ENCODE measurements at places on chromosomes 2 and 18.

DNA sequence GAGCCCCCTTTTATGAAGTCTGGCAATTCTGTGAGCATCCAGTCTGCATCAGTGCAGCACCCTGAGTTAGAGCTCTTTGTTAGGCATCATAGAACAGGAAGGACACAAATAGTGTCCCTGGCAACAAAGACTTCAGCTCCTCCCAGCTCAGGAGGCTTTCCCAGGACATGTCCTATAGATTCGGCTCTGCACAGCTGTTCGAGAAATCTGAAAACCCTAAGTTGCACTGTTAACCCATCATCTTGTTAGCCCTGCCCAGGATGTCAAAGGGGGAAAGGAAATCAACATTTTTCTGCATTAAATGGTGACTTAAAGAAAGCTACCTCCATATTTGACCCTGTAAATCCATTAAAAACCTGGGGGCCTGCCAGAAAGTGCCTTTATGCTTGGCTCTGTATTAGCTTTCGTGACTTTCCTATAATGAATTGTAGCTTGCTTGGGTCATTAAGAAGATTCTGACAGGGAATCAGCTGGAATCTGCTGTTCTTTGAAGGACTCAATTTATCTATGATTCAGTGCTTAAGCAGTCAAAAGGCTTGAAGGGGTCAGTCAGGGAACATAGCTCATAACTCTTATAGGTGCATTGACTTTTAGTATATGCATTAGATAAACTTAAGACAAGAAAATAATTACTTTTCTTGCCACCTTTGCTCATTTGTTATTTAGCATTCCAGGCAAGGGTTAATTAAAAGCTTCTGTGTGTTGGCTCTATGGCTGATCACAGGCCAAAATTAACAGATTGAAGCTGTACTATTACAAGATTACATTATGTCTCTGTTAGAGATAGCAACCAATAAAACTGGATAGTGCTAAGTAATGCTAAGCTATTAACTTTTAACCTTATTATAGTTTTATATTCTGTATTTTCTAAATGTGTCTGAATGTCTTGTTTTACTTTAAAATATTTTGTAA is 20.6 kb downstream of the ERMN start:
- DNase-seq, result no peak

DNA sequence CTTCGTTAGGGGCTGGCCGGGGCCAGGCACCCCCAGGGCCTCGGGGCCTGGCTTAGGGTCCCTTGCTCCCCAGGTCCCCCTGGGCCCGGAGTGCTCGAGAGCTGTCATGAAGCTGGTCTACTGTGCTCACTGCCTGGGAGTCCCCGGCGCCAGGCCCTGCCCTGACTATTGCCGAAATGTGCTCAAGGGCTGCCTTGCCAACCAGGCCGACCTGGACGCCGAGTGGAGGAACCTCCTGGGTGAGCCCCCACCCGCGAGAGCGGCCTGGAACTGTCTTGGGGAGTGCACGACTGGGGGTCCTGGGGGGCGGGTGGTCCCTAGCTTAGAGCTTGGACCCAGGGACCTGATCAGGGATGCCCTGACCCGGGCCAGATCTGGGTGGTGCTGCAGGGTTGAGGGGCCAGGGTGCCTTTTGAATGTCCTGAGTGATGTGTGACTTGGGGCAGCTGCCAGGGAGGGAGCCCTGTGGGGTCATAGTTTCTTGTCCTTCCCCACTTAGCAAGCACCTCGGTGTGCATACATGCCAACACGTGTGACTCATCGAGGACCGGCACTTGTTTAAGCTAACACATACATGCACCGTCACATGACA is 27.9 kb downstream of the GPC1 start:
- DNase-seq, result no peak

DNA sequence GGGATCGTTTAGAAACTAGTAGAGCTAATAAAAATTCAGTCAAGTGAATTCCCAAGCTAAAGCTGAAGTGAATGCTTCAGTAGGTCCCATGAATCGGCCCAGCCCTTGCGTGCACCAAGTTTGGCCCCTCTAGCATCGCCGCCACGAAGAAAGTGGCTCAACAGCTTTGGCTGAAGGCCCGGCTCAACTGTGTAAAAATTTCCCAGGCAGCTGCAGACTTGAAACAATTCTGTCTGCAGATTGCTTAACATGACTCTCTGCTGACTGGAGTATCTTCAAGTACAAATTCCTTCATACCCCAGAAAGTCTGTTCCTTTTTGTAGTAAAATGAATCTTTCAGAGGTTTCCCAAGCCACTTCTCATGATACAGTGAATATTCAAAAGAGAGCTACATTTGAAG is 32.7 kb downstream of the ALMS1 start:
- DNase-seq, result no peak

DNA sequence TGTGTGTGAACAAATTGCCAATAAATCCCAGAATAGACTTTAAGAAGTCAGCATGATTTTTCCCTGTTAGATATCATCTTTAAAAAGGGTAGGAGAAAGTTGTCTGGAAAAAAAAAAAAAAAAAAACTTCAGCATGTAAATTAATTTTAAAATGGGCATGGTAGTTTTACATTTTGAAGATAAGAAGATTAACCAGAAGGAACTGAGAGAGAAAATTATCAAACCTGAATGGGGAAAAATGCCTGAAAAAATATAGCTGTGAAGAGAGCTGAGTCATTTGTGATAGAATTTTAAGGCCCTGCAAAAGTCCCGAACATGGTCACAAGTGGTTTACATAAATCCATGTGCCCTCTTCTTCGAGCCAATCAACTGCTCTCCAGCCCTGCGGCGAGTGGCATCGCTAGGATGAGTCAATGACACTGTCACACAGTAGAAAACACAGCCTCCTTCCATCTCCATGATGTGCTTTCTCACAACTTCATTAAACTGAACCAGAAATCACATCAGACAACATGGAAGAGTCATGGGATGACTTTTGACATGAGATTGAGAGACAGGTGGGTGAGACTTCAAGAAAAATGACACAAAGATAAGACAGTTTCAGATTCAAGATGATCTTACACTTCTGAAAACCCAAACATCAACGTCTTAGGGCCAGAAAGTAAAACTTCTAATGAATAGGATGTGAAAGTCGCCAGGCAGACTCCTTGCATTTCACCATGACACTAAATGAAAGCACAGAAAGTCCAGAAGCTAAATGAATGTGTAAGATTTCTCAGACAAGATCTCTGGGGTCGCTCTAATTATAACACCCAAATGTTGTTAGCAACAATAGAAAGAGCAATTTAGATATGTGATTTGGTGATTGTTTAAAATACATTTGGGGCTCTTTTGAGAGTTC is 273.0 kb upstream of the ID2 start:
- peak; percentile 19 for DNase-seq

GRCh38 chr2:227308784-227309183 is 16.3 kb upstream of the MFF start:
- no peak for DNase-seq

- no peak for DNase-seq
Observed at GRCh38 chr2:22795287-22795866, 589.6 kb upstream of the KLHL29 start.

- DNase-seq, result no peak
Observed at GRCh38 chr2:133885847-133886246, 317.6 kb upstream of the NCKAP5 start.

DNA sequence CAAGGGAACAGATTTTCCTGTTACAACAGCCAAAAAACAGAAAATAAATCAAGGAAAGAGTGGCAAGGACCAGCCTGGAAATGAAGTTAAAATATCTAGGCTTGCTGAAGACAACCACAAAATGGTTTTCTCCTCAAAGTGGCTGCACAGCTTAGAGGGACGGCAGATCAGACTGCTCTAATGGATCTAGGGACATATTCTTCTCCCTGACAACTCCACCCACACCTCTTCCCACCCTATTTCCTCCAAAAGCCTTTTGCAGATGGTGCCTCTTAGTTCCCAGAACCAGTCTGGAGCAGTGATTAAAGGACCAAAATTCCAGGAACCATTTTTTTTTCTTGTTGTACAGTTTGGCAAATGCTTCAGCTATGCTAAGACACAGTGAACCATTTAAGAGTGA is 220.2 kb upstream of the SIX2 start:
- no peak for DNase-seq

DNA sequence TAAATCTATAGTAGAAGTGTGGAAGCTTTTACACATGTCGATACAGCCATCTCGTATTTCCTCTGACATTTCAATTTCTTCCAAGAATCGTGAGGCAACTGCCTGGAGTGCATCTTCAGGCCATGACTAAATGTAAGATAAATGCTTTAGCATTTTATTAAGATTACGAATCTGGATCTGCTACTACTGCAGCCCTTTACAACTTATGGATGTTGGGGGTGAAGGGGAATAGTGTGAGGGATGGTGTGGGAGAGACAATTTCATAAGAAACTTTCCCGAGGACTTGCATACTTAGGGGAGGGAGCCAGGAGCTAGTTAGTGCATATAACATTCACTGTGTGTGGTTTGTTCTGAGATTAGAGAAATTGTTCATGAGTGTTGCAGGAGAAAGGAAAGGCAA is 204.8 kb downstream of the SLC39A10 start:
- no peak for DNase-seq

DNA sequence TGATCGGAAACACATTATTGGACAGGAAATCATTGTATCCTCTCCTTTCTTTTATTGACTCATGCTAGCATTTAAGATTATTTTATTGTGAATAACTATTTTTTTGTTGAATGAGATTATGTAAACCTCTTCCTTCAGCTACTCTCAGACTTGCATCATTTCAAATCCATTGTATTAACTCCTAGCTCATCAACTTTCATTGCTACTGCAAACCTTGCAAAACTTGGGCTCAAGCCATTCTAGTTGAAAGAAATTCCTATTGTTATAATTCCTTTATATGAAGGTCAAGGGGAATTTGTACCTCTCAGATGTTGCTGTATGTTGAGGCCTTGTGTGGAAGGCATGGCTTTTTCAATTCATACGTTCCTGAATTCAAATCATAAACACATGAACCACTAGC is 1764.6 kb downstream of the SUCLG1 start:
- DNase-seq, result no peak

DNA sequence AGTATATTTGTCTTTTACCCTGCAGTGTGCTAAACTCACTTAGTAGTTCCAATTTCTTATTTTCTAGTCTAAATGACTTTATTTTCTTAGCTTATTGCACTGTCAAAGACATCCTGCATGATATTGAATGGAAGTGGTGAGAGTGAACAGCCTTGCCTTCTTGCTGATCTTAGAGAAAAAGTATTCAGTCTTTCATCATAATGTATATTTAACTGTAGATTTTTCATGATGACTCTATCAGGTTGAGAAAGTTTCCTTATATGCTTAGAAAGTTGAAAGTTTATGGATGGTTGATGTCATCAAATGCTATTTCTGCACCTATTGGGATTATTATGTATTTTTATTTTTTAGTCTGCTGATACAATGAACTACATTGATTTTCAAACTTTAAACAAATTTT is 21.3 kb upstream of the COL3A1 start:
- DNase-seq, result no peak

DNA sequence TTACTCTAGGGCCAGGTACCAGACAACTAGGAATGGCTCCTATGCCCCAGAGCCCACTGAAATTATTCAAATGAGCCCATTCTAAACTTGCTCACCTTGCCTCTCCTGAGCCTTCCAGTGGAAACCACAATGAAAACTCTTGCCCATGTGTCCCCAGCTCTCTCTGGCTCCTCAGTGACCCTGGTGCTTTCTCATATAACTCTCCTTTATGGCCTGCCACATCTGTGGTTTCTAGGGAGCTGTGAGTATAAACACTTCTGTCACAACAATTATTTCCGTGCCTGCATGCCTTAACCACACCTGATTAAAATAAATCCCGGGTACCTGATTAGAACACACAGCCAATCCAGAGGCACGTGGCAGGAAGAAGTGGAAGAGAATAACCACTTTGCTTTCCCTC is 333.0 kb upstream of the SPRED2 start:
- no peak for DNase-seq

- DNase-seq, result no peak
Observed at GRCh38 chr2:187920511-187920910, 366.3 kb upstream of the TFPI start.

- DNase-seq, result no peak
Observed at GRCh38 chr2:20422402-20423271, 24.2 kb upstream of the RHOB start.

- DNase-seq, result no peak
Observed at GRCh38 chr2:43333101-43333655, 106.8 kb upstream of the ZFP36L2 start.

GRCh38 chr2:74984947-74985637 is 26.6 kb downstream of the POLE4 start:
- no peak for DNase-seq

DNA sequence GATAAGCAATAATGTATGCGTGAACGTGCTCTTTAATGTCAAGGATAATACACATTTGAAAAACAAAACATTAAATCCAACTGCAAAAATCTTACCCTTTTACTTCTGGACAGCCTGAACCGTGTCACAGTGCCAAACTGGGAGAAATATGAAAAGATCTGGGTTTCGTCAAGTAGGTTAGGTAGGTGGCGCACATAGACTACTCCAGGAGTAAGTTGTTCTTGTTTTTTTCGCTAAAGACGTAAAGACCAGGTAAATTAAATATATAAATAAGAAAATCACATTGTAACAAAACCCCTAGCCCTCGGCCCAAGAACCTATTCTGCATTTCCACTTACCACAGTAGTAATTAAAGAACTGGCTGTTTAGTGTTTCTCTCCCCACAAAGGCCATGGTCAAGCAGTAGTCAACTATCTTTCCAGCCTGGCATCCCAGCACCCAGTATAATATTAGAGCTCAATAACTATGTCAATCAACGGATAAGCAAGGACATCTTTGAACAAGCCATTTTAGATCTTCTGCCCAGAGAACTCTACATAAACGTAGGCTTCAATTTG is 1.1 kb downstream of the NIFK start:
- DNase-seq, result no peak

GRCh38 chr2:70871398-70872211 is 36.0 kb upstream of the CD207 start:
- DNase-seq, result peak; percentile 57

DNA sequence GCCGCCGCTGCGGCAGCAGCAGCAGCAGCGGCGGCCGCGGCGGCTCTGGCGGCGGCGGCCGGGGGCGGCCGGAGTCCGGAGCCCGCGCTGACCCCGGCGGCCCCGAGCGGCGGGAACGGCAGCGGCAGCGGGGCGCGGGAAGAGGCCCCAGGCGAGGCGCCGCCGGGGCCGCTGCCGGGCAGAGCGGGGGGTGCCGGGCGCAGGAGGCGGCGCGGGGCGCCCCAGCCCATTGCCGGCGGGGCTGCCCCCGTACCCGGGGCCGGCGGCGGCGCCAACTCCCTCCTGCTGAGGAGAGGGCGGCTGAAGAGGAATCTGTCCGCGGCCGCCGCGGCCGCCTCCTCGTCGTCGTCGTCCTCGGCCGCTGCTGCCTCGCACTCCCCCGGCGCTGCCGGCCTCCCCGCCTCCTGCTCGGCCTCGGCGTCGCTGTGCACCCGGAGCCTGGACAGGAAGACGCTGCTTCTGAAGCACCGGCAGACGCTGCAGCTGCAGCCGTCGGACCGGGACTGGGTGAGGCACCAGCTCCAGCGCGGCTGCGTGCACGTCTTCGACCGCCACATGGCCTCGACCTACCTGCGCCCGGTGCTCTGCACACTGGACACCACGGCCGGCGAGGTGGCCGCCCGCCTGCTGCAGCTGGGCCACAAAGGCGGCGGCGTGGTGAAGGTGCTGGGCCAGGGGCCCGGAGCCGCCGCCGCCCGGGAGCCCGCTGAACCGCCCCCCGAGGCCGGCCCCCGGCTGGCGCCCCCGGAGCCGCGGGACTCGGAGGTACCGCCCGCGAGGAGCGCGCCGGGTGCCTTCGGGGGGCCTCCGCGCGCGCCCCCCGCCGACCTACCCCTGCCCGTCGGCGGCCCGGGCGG is 646 bp downstream of the PHLPP1 start:
- no peak for DNase-seq

All from stimulated activated CD8-positive, alpha-beta memory T cell treated with anti-CD3 and anti-CD28 coated beads, Interleukin-15, amount 100 ng/mL, for 4 hours (primary cell).